ENCODE measurements at places on chromosomes 1 and 21. TPM values are rescaled to one million over a fixed set of nuclear protein-coding genes. Genes with fewer than 3 reads are reported as not detected.

The COX20 gene
- polyA plus RNA-seq, result 114 TPM

DNA sequence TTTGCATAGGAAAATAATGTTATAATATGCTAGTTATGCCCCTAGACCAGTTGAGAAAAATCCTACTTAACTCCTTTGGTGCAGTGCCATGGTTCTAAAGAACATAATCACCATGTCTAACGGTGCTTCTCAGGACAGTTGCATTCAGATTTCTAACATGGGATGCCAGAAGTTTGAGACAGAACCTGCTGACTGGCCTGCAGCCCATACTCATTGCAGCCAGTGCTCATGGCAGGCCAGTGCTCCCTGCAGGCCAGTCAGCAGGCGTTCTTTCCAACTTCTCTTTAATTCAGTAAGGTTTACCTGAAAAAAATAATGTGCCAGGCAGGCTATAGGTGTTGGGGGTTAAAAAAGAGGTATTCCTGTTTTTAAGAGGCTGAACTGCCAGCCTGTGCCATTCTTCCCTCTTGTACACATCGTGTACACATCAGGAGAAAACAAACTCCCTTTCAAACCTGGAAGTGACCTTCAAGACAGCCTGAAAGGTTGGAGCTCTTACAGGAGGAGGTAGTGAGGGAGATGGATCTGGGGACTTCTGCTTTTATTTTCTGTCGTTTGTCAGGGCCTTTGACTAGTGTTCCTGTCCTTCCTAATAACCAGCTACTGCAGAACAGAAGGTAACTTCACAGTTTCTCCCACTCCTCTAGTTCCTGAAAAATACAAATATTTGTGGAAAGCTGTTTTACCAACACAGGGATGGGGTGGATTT is 146.0 kb upstream of the MAGI3 start:
- no peak for DNase-seq
- no peaks in the 10 kb centered on the region for H3K36me3 ChIP-seq
- no peak overlapping the region for H3K27ac ChIP-seq

DNA sequence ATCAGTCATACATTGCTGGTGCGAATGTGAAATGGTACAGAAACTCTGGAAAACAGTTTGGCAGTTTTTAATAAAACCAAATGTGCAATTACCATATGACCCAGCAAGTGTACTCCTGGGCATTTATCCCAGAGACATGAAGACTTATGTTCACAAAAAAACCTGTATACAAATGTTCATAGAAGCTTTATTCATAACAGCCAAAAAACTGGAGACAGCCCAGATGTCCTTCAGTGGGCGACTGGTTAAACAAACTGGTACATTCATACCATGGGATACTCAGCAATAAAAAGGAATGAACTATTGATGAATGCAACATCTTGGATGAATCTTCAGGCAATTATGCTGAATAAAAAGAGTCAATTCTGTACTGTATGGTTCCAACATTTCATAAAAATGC is 97.8 kb downstream of the DTL start:
- H3K4me1 ChIP-seq, result no peaks in the 10 kb centered on the region
- H3K27me3 ChIP-seq, result no peaks in the 10 kb centered on the region
- no peaks in the 10 kb centered on the region for H3K36me3 ChIP-seq
- DNase-seq, result no peak
- no peak overlapping the region for H3K4me3 ChIP-seq

GRCh38 chr1:245026247-245026646 is 128.5 kb upstream of the KIF26B start:
- no peaks in the 10 kb centered on the region for H3K4me1 ChIP-seq
- no peak for DNase-seq
- H3K36me3 ChIP-seq, result no peaks in the 10 kb centered on the region
- H3K27ac ChIP-seq, result no peak overlapping the region
